Activated CD8-positive, alpha-beta memory T cell treated with anti-CD3 and anti-CD28 coated beads, Interleukin-2, amount 50 U/mL, for 48 hours (primary cell): ENCODE measurements at places on chromosomes 5 and 9.

DNA sequence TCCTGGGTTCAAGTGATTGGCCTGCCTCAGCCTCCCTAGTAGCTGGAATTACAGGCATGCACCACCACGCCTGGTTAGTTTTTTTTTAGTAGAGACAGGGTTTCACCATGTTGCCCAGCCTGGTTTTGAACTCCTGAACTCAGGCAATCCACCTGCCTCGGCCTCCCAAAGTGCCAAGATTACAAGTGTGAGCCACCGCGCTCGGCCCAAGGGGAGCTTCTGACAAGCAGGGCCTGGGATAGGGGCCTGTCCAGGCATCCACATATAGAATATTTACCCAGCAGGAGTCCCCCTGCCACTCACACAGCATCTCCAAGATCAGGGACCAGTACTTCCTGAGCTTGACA is 10.1 kb downstream of the IRF1 start:
- no peak for DNase-seq

DNA sequence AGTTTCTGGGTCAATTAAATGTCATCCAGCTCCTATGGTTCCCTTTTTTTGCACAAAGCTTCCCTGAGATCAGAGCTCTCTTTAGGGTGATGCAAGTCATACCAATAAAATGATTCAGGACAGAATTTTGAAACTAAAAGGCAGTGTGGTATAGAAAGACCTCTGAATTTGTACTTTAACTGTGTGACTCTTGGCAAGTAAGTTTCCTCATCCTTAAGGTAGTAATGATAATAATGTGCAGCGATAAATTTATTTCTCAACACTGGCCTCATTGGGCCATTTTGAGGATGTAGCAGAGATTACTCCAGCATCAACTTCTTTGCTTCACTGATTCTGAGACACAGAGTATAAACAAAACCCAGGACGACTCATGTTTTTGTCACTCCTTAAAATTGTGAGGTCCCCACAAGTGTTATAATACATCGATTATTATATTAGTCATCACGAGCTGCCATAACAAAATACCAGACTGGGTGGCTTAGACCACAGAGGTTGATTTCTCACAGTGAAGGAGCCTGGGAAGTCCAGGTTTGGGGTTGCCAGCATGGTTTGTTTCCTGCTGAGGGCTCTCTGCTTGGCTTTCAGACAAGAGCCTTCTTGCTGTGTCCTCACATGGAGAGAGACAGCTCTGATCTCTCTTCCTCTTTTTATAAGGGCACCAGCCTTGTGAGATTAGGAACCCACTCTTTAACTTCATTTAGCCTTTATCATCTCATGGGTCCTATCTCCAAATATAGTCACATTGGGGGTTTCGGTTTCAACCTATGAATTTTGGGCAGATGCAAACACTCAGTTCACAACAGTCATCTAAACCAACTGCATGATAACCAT is 293.0 kb downstream of the ZNF608 start:
- DNase-seq, result no peak

DNA sequence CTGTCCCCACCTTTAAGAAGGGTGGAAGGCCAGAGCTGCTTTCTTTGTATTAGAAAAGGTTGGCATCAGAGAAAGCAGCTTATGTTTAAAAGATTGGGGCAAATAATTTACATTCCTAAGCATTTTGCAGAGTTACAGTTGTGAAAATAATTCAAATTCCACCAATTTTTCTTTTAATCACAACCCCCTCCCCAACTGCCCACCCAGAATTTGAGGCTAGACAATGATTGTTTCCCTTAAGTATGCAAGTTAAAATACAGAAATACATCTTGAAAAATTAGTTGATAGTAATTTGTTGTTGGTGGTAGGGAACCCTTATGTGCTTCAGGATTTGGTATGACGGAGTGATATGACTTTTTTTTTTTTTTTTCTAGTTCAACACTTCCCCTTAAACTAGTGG is 133.0 kb downstream of the ZSWIM6 start:
- DNase-seq, result no peak

- DNase-seq, result no peak
These were observed 28.5 kb upstream of the NKD2 start for GRCh38 chr5:980001-980588.

GRCh38 chr5:147956064-147956841 is 49.9 kb upstream of the C5orf46 start:
- no peak for DNase-seq

DNA sequence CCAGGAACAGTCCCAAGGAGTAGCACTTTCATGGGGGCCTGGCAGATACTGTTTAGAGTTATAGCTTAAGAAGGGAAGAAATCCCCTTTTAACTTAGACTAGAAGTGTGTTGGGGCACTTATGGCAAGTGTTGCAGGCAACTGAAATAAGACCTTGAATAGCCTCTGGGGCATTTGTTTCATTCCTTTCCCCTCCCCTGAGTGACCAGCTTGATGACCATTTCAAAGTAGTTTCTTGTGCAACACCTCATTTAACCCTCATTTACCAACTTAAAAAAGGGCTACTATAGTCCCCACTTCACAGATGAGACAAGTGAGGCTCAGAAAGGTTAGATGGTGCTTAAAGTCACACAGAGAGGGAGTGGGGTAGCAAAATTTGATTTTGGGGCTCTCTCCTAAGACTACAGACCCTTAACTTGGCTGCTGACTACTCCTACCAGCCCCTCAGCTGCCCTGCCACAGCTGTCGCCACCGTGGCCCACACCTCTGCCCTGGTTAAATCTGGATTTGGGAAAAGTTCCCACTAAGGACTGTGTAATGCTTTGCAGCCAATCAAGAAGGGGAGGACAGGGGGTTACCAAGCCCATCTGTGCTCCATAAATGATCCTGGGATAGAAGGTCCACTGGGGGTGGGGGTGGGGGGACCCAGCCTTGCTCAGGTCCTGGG is 5.5 kb downstream of the PDLIM4 start:
- DNase-seq, result no peak

- no peak for DNase-seq
These were observed 212.4 kb downstream of the GNA14 start for GRCh38 chr9:77435688-77436087.

DNA sequence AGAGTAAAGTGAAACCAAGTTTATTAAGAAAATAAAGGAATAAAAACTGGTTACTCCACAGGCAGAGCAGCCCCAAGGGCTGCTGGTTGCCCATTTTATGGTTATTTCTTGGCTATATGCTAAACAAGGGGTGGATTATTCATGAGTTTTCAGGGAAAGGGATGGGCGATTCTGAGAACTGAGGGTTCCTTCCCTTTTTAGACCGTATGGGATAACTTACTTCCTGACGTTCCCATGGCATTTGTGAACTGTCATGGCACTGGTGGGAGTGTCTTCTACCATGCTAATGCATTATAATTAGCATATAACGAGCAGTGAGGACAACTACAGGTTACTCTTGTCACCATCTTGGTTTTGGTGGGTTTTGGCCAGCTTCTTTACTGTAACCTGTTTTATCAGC is 323.9 kb upstream of the PTGER4 start:
- no peak for DNase-seq

DNA sequence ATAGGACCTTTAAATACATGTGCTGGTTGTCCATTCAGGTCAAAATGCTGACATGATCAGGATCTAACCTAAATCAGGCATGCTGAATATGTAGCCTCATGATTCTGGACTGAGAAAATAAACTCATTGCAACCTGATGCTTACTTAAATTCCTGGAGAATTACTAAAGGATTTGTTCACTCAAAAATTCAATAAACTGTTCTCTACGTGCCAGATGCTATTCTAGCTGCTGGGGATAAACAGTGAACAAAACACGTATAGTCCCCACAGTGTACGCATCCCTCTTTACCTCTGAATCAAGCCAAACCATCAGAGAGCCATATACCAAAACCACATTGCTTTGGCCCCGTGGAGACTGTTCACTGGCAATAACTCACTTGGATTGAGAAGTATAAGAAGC is 6.1 kb downstream of the SCAI start:
- DNase-seq, result no peak

DNA sequence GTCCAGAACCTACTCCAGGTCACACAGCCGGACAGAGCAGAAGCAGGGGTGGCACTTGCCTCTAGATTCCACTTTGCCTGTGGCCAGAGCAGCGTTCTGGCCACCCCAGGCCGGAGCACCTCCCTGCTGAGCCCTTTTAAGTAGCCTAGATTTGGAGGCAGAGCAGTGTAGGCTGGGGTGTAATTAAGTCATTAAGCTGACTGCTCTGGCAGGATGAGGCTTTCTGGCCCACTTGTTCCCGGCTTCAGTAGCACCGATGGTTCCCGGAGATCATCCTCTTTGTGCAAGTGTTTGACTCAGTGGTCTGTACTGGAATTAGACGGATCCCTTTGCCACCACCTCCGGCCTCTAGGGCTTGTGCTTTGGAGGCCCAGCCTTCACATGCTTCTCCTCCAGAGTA is 281.9 kb upstream of the ANKRD55 start:
- DNase-seq, result no peak

- no peak for DNase-seq
These were observed 46.8 kb downstream of the ITGA2 start for GRCh38 chr5:53035868-53036381.

- DNase-seq, result no peak
These were observed 701.5 kb upstream of the MEF2C start for GRCh38 chr5:89584339-89584956.

GRCh38 chr9:95449016-95449415 is 67.8 kb downstream of the PTCH1 start:
- no peak for DNase-seq

GRCh38 chr5:170642776-170643436 is 139.1 kb downstream of the KCNIP1 start:
- DNase-seq, result no peak

DNA sequence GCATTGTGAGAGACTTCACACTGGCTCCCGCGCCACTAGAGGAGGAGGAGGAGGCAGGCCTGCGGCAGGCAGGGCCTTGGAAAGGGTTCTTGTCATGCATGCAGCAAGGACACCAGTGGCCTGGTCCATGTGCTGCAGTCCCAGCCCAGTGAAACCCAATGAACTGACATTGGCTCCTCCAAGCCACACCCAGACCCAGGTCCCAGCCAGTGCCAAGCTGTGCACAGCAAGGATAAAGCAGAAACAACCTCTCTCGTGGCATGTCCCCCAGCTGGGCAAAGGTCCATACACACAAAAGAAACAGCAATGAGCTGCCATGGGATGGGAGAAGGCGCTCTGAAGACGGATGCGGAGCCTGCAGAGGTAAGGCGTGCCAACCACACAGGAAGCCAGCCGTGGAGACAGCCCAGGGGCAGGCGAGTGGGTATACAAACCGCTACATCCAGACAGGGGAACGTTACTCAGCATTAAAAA is 89.2 kb downstream of the SEMA4D start:
- peak; percentile 73 for DNase-seq

DNA sequence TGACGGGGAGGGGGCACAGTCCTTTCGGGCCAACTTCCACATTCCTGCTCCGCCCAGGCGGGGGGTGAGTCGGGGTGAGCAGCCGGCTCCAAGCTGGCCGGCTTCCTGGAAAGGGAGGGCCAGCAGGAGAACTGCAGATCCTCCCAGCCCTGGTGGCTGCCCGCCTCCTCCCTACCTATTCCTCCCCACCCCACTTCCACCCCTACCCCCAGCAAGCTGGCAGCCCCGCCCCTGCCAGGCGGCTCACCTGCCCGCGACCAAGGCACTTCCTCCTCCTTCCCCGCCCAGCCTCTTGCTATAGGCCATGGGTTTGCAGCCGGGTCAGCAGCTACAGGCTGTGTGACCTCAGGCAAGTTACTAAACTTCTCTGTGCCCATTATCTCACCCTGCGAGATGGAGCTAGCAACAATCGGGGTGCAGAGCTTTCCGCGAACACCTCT is 5.6 kb upstream of the IRF1 start:
- peak; percentile 88 for DNase-seq

DNA sequence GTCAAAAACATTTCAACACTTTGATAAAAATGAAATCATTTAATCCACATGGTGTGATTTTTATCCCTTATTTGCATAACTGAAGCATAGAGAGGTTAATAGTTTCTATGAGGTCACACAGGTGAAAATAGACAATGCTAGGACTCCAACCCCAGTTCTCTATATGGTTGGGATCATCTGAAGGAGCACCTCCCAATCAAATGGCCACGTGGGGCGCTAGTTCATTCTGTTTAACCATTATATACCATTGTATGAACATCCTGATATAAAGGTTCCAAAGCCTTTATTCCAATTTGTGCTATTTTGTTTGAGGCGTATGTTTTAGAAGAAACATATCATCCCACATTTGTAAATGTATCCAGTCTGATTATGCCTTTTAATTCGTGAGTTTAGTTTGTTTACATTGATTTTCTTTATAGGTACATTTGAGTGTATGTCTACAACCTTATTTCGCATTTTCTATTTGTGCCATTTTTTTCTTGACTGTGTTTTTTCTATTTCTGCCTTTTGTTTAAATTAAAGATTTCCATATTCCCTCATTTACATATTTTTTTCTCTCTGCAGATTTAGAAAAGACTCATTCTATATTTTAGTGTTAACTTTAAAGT is 1092.0 kb downstream of the MAT2B start:
- no peak for DNase-seq

GRCh38 chr5:83785176-83785668 is 64.6 kb upstream of the HAPLN1 start:
- no peak for DNase-seq

DNA sequence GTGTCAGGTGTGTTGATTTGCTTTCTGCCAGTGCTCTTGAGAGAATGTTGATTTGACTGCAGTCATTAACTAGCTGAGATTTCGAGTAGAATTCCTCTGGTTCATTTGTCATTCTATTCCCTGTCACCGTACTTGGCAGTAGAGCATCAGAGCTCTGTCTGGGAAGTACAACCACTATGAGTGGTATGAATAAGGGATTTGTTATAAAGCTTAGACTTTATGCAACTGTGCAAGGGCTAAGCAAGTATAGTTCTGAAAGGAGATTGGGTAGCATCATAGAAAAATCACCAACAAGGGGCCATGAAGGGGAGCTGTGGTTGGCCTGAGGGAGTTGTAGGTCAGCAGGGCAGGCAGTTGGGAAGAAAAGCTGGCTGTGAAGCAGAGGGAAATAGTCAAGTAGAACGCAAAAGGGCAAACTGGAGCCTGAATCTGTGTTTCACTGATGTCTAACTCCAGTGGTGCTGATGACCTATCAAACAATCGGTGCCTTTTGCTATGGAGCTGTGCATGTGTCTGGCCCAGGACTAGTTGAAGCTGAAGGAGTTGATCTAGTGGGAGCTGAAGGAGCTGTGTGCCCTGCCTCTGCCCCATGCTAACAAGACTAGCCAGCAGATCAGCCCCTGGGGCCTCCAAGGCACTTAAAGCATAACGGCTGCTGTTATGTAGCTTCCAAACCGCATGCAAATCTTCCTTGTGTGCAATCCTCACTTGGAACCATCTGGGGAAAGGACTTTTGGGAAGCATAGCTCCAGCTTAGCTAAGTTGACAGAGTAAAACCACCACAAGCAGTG is 110.0 kb downstream of the SLC28A3 start:
- DNase-seq, result no peak

GRCh38 chr9:18504707-18505106 is 30.8 kb downstream of the ADAMTSL1 start:
- DNase-seq, result no peak

DNA sequence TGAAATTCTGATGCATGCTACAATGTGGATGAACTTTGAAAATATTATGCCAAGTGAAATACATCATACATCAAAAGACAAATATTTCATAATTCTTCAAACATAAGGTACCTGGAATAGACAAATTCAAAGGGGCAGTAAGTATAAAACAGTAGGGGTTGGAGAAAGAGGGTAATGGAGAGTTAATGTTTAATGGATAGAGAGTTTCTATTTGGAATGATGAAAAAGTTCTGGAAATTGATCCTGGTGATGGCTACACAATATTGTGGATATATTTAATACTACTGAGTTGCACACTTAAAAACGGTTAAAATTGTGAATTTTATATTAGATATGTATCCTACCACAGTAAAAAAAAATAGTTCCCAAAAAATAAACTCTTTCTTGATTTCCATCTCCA is 14.6 kb upstream of the CNTLN start:
- DNase-seq, result no peak
